ENCODE measurements at places on chromosomes 5 and 9.
A peak's percentile ranks its signal among the peaks of the same experiment; 100 is the strongest.

DNA sequence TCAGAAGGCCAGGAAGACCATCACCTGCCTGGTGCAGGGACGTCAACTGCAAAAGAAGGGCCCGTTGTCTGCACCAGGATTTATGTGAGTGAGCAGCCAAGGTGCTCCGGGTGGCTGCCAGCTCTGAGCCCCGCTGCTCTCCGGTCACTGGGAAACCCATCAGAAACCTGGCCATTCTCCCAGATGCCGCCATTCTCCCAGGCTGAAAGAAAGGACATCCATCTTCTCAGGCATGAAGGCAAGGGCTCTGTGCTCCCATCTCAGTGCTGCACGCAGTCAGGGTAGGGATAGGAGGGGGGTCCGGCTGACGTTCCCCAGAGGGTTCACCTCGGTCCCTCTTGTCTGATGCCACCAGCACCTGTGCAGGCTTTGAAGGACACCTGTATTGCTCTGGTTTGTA, 158.4 kb downstream of the ERCC6L2 start:
- no peak for DNase-seq

DNA sequence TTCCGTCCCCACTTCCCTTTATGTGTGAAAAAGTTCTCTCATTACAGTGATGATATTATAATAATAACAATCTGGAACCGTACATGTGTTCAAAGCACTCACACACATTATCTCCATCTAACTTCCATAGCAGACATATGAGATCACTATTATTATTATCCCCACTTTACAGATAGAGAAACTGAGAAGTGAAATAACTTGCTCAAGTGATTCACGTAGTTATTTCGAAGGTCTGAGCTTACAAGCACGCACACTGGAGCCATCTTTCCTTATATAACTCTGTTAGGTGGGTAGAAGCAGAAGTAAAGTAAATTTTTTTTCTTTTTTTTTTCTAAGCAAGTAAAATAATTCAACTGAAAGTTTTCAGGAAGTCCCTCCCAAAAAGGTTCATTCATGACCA, 62.9 kb upstream of the PTGER4 start:
- DNase-seq, result no peak

DNA sequence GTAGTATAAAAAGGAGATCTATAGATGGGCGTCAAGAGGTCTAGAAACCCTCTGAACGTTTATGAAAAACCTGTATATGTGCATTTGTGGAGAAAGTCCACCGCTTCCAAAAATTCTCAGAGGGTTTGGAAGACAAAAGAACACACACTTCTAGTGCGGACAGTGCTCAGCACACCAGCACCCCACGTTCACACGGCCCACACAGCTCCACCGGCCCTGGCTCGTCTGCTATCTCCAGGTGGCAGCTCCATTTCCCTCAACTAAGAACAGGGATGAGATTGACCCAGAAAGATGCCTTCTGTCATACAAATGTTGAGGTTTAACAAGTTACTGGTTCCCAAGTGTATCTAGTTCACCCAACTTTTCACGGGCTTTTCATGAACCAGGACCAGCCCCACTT, 255.1 kb downstream of the NR2F1-AS1 start:
- DNase-seq, result no peak

DNA sequence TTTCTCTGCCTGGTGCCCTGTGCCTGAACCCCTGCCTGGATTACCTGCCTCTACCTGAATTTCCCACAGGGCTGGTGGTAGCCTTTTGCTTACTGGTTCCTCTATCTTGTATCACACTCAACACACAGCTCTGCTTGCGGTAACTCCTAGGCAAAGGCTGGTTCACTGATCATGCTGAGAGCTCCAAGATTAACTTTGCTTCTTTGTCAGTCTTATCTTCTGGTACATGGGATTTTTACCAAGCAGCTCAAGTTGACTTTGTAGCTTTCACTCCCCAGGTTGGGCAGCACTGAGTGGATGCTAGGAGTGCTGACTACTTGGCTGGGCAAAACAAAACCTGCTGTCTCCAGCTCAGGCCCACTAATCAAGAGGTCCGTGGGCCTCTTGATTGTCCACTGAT, 145.9 kb upstream of the GLRA1 start:
- DNase-seq, result no peak

DNA sequence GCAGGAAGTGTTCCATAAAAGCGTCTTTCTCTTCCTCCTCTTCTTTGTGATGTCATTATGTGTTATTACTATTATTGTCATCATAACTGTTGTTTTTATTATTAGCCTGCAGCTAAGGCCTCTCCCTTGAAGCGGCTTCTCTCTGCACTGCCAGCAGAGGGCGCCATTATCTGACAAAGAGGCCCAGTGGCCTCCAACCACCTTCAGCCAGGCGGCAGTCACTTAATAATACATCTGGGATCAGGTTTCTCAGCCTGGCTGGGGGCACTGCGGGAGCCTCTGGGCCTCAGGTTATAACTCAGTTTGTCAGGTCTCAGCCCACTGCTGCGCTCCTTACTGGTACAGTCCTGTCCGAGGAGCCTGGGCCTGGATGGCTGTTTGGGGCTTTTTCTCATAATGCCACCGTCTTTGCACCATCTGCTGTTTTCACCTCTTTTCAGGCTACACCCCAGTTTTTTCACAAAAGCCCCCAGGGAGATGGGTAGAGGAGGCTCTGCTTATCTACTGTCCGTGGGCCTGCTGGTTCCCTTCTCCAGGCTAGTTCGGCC, 281.9 kb downstream of the NSG2 start:
- peak; percentile 76 for DNase-seq

GRCh38 chr5:119300311-119300670, 55.5 kb upstream of the TNFAIP8 start:
- DNase-seq, result no peak

- DNase-seq, result peak; percentile 57
These were observed 1.5 kb upstream of the RFX3 start for GRCh38 chr9:3526997-3527940.

DNA sequence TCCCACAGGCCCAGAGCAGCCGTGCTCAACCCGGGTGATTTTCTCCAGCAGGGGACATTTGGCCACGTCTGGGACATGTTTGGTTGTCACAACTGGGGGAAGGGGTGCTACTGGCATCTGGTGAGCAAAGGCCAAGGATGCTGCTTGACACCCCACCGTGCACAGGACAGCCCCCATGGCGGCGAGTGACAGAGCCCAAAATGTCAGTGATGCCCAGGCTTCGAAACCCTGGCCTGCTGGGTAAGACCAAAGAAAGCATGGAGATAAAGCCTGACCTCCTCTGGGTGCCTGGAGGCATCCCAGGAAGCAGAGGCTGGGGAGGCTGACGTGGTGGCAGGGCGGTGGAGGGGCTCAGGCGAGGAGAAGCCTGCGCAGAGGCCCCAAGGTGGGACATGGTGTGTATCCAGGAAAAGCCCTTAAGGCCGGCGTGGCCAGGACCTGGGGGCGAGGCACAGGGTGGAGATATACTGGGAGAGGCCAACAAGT, 66.4 kb downstream of the ZNF354C start:
- no peak for DNase-seq

DNA sequence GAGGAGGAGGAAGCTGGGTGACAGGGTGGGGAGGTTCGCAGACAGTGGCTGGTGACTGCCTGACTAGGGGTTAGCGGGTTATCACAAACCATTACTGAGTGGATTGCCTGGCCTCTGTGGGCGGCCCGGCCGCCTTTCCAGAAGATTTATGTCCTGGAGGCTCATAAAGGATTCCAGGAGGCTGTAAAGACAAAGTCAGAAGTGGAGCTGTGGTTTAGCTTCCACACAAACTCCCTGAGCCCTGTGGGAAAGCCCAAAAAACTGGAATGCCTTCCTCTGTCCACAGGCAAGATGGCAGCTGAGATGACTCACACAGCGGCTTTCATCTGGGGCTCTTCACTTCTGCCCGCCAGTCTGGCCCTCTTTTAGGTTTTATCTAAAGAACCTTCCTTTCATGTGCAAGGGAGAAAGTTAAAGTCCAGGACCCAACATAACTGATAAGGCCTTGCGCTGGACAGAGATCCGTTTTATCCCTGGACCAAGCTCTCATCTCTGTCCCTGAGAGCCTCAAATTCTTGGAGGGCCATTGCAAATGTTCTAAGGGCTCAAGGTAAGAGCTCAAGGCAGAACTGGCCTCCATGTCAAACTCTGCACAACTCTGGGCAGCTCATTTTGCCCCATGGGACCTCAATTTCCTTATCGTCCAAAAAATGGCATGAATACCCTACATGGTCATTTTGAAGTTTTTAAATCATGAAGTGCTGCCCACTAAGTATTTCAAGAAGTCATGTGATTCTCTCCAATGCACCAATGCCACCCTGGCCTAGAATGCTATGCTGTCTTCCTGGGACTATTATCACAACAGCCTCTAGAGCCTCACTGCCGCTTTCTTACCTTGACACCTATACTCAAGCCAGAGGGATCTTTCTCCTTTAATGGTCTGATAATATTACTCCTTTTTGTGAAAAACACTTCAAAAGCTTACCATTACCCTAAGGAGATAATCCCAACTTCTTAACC, 249.4 kb upstream of the TRIM32 start:
- no peak for DNase-seq

GRCh38 chr5:83530193-83530592, 58.6 kb downstream of the VCAN start:
- DNase-seq, result no peak

GRCh38 chr9:922171-922570, 54.3 kb upstream of the DMRT3 start:
- DNase-seq, result no peak

DNA sequence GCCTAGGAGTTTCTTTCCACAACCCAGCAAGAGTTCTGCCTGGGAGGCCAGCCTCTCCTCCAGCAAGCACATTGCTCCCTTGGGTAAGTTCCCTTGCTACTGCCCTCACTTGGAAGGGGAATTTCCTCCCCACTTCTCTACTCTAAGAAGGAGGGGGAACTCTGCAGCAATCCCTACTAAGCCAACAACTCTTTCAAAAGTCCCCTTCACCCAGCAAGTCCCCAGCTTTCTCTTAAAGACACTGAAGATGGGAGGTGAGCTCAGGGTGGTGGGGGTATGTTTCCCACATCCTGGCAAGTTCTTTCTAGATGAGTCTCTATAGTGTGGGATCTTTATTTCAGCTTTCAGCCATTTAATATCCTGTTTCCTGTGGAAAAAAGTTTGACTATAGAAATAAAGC, 49.0 kb downstream of the PDE8B start:
- peak; percentile 65 for DNase-seq

DNA sequence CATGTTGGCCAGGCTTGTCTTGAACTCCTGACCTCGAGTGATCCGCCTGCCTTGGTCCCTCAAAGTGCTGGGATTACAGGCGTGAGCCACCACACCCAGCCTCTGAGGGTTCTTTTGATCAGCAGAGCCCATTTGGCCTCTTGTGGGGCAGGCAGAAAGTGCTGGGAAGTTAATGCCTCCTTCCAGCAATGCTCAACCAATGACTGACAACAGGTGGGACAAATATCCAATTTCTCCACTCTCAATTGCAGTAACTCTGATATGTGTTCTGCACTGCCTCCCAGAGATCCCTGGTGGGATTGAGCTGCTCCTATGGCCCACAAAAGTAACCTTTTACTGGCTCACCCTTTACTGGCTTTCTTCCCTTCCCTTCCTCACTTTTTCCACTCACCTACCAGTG, 79.9 kb upstream of the APC start:
- no peak for DNase-seq

DNA sequence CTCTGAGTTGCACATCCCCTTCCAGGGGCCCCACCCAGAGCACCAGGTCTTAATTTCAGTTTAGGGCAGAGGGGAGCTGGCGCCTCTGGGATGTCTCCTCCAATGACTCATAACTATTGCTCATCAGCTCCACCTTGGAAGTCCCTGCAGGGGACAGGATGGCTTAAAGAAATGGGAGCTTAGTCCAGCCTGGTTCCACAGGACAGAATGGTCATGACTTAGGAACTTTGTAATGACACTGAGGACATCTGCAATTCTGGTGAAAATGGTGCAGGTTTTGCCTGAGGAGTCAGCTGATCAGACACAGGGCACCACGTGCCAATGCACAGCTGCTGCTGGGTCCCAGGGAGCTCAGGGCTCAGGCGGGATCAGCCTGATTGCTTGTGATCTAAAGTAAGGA, 16.4 kb upstream of the PPP1R26 start:
- no peak for DNase-seq

- DNase-seq, result no peak
These were observed 104.0 kb upstream of the SARDH start for GRCh38 chr9:133842174-133842573.

- no peak for DNase-seq
These were observed 31.7 kb upstream of the MSH3 start for GRCh38 chr5:80622756-80623155.

GRCh38 chr5:92906798-92907376, 674.1 kb downstream of the NR2F1-AS1 start:
- DNase-seq, result no peak

DNA sequence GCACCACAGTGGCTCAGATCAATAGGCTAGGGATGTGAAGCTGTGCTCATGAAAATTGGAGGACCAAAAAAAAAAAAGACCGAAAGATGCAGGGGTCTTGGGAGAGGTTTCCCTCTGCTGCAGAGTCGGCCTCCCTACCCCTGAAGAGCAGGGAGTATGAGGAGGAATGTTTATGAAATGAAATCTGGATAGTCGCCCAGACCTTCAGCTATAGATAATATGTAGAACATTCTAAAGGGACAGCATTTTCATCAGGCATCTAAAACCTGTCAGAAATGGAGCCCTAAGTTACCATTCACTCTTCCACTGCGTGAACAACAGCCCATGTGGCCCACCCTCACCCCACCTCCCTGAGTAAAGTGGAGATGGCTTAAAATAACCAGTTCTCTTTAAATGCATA, 122.9 kb downstream of the TMEM174 start:
- DNase-seq, result no peak

GRCh38 chr5:68499987-68500386, 284.4 kb downstream of the PIK3R1 start:
- DNase-seq, result no peak

- DNase-seq, result no peak
These were observed 5.2 kb downstream of the TCF7 start for GRCh38 chr5:134119720-134120119.

DNA sequence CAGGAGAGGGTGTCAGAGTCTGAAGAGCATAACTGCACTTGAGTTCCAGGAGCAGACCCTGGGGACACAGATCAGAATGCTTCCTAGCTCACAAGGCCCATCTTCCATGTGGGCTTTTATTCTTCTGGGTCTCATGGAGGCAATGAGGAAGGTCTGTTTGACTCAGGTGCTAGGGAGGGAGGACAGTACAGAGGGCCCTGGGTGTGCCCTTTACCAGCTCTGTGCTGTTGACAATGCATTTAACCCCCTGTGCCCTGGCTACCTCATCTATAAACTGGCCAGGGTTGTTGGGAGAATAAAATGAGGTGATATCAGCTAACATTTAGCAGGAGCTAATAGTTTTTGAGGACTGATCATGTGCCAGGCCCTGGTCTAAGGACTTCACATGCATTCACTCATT, 318.0 kb downstream of the DMAC1 start:
- DNase-seq, result no peak

- DNase-seq, result no peak
These were observed 5.8 kb upstream of the RALGDS start for GRCh38 chr9:133126697-133127339.

Measured in GM12865 (cell line).